Tongue (tissue), 3 donors: ENCODE measurements at places on chromosomes 7 and 10. TPM values are rescaled to one million over a fixed set of nuclear protein-coding genes. Genes with fewer than 3 reads are reported as not detected.
A peak's percentile ranks its signal among the peaks of the same experiment; 100 is the strongest.

The ZPBP gene
- not detected for total RNA-seq

DNA sequence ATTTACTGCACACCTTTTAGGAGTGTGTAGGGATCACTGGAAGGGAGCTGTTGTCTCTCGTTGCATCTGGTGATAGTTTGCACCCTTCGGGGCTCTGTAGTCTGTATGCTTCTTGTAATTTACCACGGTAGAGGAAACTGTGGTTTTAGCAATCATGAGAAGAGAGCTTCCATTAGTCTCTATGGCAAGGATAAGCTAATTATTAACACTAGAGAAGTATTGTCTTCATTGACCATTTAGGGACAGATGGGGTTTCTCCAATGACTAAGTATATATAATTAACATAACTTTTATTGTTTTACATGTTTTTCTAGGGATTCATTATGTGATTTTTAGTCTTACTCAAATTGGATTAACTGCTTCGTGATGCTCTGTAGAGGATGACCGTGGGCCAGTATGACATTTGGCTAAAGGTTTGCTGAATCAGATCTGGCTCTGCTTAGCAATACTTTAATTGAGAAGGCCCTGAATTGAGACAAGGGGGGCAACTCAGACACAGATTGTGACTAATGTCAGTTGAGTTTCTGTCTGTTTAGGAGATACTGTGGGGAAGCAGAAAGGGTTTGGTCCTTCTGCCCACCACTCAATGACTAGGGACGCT is 8.7 kb downstream of the SLC18A2 start:
- no peak for DNase-seq

DNA sequence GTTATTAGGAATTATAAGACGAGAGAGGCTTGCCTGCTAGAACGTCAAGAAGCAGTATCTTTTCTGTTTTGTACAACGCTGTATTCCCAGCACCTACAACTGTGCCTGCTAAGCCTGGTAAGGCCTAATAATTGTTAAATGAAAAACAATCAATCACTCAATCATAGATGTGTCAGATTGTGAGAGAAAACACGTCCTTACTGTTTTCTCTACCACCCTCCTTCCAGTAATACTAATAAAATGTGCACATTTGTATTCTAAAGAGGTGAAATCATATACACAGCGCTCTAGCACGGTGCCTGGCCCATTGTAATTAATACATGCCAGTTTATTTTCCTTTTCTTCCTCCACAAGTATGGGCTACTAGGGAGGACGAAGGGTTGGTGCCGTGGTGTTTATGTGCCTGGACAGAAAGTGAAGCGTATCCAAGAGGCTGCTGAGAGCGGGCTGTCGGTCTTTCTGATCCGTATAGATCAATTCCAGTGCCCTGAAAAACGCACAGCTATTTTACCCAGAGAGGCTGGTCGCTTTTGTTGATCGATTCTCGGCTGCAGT is 1.5 kb upstream of the AUTS2 start:
- DNase-seq = no peak

DNA sequence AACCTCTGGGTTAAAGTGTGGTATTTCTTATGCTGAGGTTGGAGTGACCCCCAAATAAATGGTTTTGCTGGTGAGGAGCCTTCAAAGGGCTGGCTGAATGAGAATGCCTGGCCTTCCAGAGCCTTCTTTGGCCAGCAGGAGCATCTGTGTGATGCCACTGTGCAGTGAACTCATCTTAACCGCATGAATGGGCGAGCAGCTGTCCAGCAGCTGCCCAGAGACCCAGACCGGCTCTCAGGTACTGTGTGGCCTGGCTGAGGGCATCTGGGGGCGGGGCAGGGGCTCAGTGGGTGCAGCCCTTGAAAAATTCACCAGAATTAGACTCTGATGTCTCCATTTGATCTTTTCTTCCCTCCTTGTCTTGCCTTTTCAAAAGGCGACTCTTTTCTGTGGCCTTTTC is 59.0 kb downstream of the SYPL1 start:
- DNase-seq = no peak

DNA sequence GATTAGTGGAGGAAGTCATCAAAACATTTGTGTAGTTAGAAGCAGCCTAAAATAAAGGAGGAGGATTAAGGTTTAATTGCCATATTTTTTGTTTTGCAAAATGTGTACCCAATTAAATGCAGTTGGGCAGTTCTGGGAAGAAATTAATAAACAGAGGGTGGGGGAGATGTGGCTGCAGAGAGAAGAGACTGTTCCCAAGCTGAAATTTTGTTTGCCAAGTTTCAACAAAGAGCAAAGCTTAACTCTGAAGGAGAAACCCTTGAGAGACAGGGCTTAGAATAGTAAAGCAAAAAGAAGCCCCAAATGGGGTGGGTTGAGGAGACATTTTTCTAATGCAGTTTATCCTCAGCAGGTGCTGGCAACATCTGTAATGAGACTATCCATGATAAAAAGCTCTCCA is 298.0 kb upstream of the NRP1 start:
- DNase-seq = peak; percentile 22

- DNase-seq = no peak
These were observed 19.4 kb upstream of the SH3PXD2A start for GRCh38 chr10:103874730-103875129.

DNA sequence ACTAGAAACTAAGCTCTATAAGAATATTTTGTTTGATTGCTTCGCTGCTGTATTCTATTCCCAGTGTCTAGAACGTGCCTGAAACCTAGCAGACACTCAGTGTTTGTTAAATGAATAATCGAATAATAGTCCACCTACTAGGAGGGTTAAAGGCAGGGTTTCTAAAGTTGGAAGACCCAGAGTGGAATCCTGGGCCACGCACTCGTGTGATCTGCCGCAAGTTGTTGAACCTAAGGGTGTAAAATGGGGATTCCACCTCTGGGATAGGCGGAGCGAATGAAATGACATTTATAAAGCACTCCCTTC is 702 bp upstream of the AGFG2 start:
- DNase-seq = no peak
